Left renal pelvis (tissue), 4 donors: ENCODE measurements at places on chromosomes 4 and X. TPM values are rescaled to one million over a fixed set of nuclear protein-coding genes. Genes with fewer than 3 reads are reported as not detected.

Gene S100G
- not detected for polyA plus RNA-seq

Gene TLR2
- polyA plus RNA-seq, result 6.2 TPM

DNA sequence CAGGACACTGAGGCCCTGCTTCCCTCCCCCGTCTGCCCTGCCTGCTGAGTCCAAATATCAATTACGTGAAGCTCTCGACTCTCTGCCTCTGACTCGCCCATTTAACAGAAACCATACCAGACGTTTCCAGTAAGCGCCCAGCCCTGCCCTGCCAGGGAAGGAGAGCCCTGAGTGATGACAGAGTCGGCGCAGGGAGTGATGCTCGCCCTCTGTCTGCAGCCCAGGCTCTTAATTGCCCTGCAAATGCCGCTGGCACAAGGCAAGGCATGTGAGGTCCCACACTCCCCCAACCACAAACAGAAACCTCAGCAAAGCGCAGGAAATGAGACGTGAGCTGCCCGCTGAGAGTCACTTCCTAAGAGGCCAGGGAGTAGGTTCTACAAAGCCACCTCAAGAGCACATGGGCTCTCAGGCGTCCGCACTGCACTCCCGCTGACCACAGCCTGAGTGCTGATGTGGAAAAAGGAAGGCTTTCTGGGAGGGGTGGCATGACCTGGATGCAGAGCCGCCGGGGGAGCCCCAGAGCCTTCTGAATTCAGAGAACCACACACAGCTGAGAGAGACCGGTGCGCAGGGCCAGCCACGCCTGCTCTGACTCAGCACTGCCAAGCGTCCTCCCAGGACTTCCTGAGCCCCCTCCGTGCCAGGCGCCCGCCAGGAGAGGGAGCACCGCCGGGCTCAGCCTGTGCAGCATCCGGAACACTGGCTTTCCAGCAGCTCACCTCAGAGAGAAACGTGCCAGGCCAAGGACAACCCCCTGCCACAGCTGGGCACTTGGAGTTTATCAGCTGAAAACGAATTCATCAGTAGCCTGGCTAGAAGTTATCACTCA is 5.3 kb downstream of the ZFYVE28 start:
- no peak for DNase-seq

Gene TRIM60
- polyA plus RNA-seq, result not detected

DNA sequence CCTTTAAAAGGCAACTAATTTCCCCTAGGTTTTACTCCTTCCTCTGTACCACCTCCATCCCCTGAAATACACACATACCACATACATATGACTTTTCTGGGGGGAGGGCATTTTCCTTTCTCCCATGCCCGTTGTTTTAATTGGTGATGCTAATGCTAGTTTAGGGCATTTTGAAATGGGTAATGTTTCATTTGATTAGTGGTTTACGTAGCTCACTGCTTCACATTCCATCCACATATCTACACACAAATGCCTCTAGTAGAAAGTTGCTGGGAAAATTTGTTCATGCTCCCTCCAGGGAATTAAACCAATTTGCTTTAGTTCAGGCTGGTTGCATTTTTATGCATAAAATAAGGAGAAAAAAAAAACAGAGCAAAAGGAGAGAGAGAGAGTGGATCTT is 231.2 kb downstream of the FRAS1 start:
- no peak for DNase-seq

Gene SERTM2
- polyA plus RNA-seq, result not detected

DNA sequence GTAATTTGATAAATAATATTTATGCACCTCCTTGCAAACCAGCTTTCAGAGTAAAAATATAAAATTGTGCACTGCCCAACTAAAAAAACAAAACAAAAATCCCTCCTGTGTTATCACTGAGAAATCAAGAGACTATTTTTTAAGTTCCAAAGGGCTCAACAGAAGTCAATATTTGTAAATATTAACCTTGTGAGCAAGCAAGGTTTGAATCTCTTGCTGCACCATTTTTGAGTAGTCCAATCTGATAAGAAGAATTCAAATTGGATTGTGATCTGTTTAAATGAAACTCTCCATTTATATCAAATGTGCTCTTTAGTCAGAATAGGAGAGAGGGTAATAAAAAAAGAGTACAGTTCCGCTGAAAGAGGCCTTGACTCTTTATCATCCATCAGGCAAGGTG is 520.2 kb downstream of the RAB28 start:
- DNase-seq, result no peak
